Endodermal cell (in vitro differentiated cells): ENCODE measurements at places on chromosomes 12 and 14.
A peak's percentile ranks its signal among the peaks of the same experiment; 100 is the strongest.

GRCh38 chr12:123067654-123068053 is 83.2 kb downstream of the PITPNM2 start:
- H3K27ac ChIP-seq, result no peak overlapping the region
- H3K4me3 ChIP-seq, result no peak overlapping the region
- DNase-seq, result no peak
- H3K4me1 ChIP-seq, result no peaks in the 10 kb centered on the region
- H3K36me3 ChIP-seq, result no peaks in the 10 kb centered on the region

GRCh38 chr12:54429014-54429471 is 10.0 kb upstream of the ITGA5 start:
- peak; percentile 46 for DNase-seq
- H3K27ac ChIP-seq, result no peak overlapping the region
- peaks cover 23% of the 10 kb centered on the region for H3K27me3 ChIP-seq

DNA sequence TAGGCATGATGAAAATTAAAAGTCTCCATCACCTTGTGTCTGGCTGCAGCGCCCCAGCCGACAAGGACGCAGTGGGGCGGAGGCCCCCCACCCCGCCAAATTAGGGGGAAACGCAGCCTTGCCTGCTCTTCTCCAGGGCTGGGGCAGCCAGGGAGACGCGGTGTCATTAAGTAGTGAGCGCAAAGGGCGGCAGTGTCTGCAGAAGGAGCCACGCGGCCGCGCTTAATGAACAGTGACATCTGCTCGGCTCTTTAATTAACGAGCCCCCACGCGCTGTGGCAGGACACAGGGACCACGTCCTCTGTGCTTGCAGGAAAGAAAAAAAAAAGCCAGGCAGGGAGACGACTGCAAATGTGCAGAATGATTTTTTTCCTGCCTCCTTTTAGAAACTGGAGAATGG is 93.4 kb upstream of the NCOR2 start:
- no peaks in the 10 kb centered on the region for H3K27me3 ChIP-seq
- no peaks in the 10 kb centered on the region for H3K36me3 ChIP-seq
- no peak for DNase-seq
- H3K4me3 ChIP-seq, result no peak overlapping the region
- no peaks in the 10 kb centered on the region for H3K4me1 ChIP-seq

- H3K27me3 ChIP-seq, result no peaks in the 10 kb centered on the region
- H3K4me3 ChIP-seq, result no peak overlapping the region
- DNase-seq, result peak; percentile 54
- no peaks in the 10 kb centered on the region for H3K36me3 ChIP-seq
- H3K4me1 ChIP-seq, result peaks cover 7% of the 10 kb centered on the region
Observed at GRCh38 chr12:52522346-52523011, 2.3 kb upstream of the KRT5 start.

DNA sequence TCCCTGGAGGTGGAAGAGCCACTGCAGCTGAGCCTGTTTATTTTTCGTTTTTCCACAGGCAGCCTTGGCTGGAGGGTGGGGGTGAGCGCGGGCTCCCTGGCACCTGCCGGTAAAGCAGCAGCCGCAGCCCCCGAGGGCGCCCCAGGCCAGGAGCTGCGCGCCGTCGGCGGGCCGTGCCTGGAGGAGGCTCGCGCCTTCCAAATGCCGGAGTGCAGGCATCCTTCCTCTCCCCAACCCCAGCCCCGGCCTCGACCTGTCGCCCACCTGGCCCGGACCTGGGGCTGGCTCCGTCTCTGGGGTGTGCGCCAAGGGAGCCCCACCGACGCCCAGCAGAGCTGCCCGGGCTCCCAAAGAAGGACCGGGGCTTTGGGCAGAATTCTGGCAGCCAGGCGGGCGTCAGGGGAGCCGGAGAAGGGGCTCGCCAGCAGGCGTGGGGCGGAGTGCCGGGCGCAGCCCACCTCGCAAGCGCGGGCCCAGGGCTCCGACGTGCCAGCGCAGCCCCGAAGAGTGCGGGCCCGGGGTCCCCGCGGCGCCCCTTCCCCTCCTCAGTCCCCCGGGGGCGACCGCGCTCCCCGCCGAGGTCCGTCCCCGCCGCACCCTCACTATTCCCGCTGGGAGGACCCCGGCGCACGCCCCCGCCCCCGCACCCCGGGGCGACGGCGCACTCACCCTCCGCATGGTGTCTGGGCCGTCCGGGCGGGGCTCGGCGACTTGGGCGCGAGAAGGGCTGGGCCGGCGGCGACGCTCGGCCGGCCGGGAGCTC is 130.3 kb downstream of the NDUFA12 start:
- H3K27ac ChIP-seq, result no peak overlapping the region
- peaks cover 76% of the 10 kb centered on the region for H3K27me3 ChIP-seq
- H3K4me1 ChIP-seq, result no peaks in the 10 kb centered on the region
- no peaks in the 10 kb centered on the region for H3K36me3 ChIP-seq

GRCh38 chr14:101076451-101077198 is 173.1 kb upstream of the RTL1 start:
- no peaks in the 10 kb centered on the region for H3K36me3 ChIP-seq
- no peaks in the 10 kb centered on the region for H3K27me3 ChIP-seq
- peak overlapping the region; percentile 74 for H3K4me3 ChIP-seq
- DNase-seq, result peak; percentile 53
- no peak overlapping the region for H3K27ac ChIP-seq

DNA sequence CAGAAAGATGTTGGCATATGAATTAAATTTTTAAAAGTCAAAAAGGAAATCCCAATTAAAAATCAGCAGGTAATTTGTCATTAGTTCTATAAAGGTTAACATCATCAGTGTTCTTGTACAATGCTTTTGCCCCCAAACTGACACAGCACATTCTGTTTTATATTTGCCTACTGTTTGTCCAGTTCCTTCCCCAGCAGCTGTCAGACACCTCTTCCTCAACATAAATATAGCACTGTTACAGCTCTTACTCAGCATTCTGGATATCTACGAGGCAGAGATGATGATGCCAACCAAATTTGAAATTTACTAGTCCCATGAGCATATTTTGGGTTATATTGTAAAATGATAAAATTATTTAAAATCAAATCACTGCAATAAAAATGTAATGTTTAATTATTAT is 124.6 kb downstream of the SINHCAF start:
- no peaks in the 10 kb centered on the region for H3K4me1 ChIP-seq
- H3K36me3 ChIP-seq, result no peaks in the 10 kb centered on the region
- H3K27me3 ChIP-seq, result no peaks in the 10 kb centered on the region
- no peak overlapping the region for H3K4me3 ChIP-seq
- H3K27ac ChIP-seq, result no peak overlapping the region

GRCh38 chr14:68687746-68688145 is 105.1 kb downstream of the ZFP36L1 start:
- peaks cover 26% of the 10 kb centered on the region for H3K27me3 ChIP-seq
- DNase-seq, result no peak
- no peaks in the 10 kb centered on the region for H3K4me1 ChIP-seq
- no peak overlapping the region for H3K4me3 ChIP-seq
- H3K36me3 ChIP-seq, result no peaks in the 10 kb centered on the region
- no peak overlapping the region for H3K27ac ChIP-seq

GRCh38 chr12:12425616-12426015 is 68.7 kb downstream of the BORCS5 start:
- no peak overlapping the region for H3K4me3 ChIP-seq
- no peaks in the 10 kb centered on the region for H3K36me3 ChIP-seq
- no peak for DNase-seq
- H3K27me3 ChIP-seq, result no peaks in the 10 kb centered on the region
- no peaks in the 10 kb centered on the region for H3K4me1 ChIP-seq

- no peak overlapping the region for H3K4me3 ChIP-seq
- no peak for DNase-seq
Observed at GRCh38 chr12:127861406-127861805, 405.6 kb upstream of the TMEM132C start.

DNA sequence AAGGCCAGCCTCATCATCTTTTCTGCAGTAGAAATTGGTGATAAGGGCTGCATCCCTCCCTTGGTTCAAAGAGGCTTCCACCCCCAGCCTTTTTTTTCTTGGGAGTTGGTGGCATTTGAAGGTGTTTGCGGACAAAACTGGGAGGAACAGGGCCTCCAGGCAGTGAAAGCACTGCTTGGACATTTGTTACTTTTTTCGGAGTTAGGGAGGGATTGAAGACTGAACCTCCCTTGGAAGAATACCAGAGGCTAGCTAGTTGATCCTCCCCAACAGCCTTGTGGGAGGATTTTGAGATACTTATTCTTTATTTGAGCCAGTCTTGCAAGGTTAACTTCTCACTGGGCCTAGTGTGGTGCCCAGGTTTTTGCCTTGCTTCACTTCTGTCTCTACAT is 3.2 kb downstream of the PABPN1 start:
- peaks cover 41% of the 10 kb centered on the region for H3K36me3 ChIP-seq
- peaks cover 6% of the 10 kb centered on the region for H3K4me1 ChIP-seq
- no peak overlapping the region for H3K27ac ChIP-seq
- H3K4me3 ChIP-seq, result no peak overlapping the region
- no peak for DNase-seq
